ENCODE measurements at places on chromosomes 6 and 20.

DNA sequence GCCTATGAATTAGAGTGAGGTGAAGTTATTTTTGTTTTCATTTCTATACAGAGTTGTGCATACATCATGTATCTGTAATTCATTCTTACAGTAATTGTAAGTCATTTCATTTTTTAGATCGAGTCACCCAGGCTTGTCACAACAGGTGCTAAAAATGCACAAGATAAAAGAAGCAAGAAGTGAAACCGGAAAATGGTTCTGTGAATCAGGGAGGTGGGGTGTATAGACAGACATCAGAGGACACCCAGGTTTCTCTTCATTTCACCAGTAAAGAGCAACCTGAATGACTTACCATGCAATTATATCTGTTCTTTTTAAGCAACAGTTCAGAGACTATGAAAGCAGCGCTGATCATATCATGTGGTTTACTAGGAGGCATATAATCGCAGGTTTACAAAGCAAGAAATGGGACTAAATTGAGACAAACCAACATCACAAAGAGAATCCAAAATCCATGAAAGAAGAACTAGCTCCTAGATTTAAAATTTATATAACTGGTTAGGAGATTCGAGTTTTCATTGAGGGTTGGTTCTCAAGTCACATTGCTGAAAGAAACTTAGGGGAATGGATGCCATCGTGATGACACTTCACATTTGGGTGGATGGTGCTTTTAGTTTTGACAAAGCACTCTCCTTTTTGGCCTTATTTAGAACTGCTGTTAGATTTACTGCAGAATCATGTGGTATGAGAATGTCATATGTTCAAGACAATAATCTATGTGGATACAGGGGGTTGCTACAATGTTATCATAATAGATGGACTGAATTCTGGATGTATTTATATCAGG, 27.9 kb upstream of the TBC1D7 start:
- no peak for DNase-seq

- no peak for DNase-seq
These were observed 52.6 kb upstream of the C20orf144 start for GRCh38 chr20:33609504-33609903.

GRCh38 chr20:22447447-22447778, 137.0 kb downstream of the FOXA2 start:
- DNase-seq, result no peak

GRCh38 chr6:37006793-37007339, 1.4 kb downstream of the FGD2 start:
- DNase-seq, result no peak

DNA sequence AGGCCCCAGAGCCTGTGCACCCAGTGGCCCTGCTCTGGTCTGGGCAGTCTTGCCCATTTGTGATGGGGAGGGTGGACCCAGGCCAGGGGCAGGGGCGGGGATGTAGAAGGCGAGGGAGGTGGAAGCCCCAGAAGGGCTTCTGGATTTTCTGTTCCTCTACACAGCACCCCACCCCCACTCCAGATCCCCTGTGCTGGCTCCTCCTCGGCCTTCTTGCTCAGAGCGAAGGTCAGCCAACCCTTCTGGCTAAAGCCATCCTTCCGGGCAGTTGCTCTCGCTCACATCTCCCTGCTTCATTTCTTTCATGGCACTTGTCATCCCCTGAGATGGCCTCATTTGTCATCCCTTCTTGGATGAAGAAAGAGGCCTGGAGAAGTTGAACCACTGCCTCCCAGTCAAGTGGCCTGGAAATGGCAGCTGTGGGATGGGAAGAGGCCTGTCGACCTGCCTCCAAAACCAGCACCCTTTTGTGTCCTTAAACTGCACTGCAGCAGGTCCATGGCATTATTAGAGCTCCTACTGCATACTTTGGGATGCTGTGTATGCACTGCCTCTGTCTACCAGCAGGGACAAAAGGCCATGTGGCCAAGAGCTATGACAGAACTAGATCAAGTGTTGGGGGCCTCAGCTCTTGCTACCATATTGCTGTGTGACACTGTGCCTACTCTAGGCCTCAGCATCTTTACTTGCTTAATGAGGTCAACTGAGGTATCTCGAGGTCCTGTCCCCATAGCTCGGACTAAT, 19.9 kb downstream of the PEDS1 start:
- no peak for DNase-seq
